Panc1 (cell line): ENCODE measurements at places on chromosomes 5 and 9. TPM values are rescaled to one million over a fixed set of nuclear protein-coding genes. Genes with fewer than 3 reads are reported as not detected.

The CCL21 gene
- total RNA-seq, result not detected

DNA sequence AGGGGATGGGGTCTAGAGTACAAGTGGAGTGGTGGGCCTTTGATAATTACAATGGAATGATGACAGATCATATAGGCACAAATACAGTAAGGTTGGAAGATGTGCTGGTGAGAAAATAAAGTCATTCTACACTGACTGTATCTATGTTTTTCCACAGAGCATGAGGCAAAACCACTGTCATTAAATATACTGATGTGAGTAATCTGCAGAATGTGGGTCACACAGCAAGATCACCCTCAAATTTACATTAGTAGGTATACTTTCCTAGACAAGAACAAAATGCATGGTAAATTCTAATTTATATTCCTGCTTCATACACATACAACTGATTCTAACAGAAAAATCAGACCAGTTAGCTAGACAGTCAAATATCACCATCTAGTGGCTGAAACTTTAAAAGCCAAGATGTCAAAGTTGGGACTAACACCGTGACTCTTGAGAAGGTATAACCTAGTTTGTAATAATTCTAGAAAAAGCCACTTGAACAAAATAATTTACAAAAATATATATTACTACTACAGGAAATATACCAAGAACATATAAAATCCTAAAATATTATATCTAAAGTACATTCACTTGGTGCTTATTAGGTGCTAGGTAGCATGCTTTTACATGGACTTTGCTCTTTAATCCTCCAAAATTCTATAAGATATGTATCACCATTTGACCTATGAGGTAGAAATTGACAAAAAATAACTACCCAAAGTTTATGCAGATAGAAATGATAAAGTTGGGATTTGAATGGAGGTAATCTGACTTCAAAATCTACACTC lies 19.5 kb downstream of the TTC33 start:
- no peaks in the 10 kb centered on the region for H3K36me3 ChIP-seq
- H3K27me3 ChIP-seq, result no peaks in the 10 kb centered on the region
- DNase-seq, result peak; percentile 80
- H3K27ac ChIP-seq, result no peak overlapping the region
- H3K4me3 ChIP-seq, result no peak overlapping the region

GRCh38 chr5:134918861-134919260 lies 13.9 kb downstream of the PCBD2 start:
- no peak for DNase-seq
- no peaks in the 10 kb centered on the region; the same call in 1 of the 2 replicates for H3K36me3 ChIP-seq
- no peak overlapping the region for H3K4me3 ChIP-seq

The TPPP gene
- total RNA-seq, result 0.98 TPM

DNA sequence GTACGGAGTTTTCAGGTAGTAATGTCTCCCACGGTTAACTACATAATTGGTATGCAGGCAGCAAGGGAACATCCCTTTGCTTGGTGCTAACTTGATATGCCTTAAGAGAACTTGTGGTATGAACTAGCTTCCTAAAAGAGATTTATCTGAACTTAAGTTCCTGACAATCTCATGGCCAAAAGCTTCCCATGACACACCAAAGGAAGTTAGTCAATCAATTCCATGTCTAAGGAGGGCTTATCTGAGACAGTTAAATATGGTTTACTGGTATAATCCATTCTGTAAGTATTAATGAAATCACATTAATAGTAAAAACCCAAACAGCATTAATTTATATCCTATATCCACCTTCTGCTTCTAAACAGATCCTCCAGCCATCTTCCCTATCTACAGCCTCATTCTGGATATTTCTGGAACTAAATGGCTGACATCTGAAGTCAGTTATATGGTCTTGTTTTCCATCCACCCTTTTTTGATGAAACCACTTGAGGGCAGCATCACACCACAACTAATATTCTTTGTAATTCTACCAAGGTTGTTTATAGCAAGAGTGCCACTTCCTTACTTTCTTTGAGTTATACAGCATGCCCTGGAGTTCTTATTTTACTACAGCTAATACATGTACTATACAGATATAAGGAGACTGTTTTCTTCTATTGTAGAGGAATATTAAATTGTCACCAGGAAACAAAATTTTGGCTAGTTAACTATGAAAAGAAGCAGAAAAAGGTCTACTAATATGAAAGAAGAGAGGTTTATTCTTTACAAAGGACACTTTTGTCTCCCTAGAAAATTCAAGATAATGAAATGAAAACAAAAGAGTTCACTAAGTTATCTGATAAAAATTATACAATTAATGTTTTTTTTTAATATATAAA lies 34.7 kb downstream of the SHOC1 start:
- H3K4me1 ChIP-seq, result peaks cover 2% of the 10 kb centered on the region; the same call in 1 of the 2 replicates
- no peaks in the 10 kb centered on the region for H3K27me3 ChIP-seq
- no peaks in the 10 kb centered on the region for H3K36me3 ChIP-seq
- H3K4me3 ChIP-seq, result no peak overlapping the region

GRCh38 chr5:72654231-72654630 lies 147.0 kb upstream of the ZNF366 start:
- no peak overlapping the region for H3K27ac ChIP-seq
- no peaks in the 10 kb centered on the region for H3K4me1 ChIP-seq
- H3K27me3 ChIP-seq, result no peaks in the 10 kb centered on the region
- no peaks in the 10 kb centered on the region for H3K36me3 ChIP-seq

The MEGF10 gene
- not detected for total RNA-seq

DNA sequence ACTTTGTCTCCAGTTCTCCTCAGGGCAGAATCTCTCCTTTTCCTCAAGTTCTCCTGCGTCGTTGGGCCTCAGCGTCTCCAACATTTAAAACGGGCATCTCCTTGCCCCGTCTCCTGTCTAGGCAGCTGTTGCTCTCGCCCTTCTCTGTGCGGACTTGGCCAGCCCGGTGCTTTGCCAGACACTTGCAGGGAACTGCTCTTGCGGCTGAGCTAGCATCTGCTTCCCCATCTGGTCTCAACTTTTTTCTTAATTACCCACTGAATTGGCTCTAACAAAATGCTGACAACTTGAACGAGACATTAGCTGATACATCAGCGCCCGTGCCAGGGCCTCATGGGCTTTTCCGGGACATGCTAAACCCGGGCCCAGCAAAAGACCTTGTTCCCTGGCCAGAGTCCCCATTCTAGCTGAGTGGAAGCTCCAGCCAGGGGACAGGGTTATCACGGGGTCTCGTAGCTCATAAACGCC lies 25.1 kb downstream of the ZNF618 start:
- H3K4me1 ChIP-seq, result no peaks in the 10 kb centered on the region
- peaks cover 2% of the 10 kb centered on the region; the same call in 1 of the 2 replicates for H3K27me3 ChIP-seq
- H3K27ac ChIP-seq, result no peak overlapping the region
- no peaks in the 10 kb centered on the region for H3K36me3 ChIP-seq
- no peak overlapping the region for H3K4me3 ChIP-seq

- peaks cover 14% of the 10 kb centered on the region for H3K4me1 ChIP-seq
- no peak overlapping the region for H3K27ac ChIP-seq
- H3K4me3 ChIP-seq, result no peak overlapping the region
- no peak for DNase-seq
- no peaks in the 10 kb centered on the region for H3K36me3 ChIP-seq
Measured at GRCh38 chr9:124125651-124125977, 114.0 kb downstream of the LHX2 start.

GRCh38 chr5:1885868-1886845 lies 3.4 kb upstream of the IRX4 start:
- H3K4me1 ChIP-seq, result no peaks in the 10 kb centered on the region
- H3K27ac ChIP-seq, result no peak overlapping the region
- no peak overlapping the region for H3K4me3 ChIP-seq

DNA sequence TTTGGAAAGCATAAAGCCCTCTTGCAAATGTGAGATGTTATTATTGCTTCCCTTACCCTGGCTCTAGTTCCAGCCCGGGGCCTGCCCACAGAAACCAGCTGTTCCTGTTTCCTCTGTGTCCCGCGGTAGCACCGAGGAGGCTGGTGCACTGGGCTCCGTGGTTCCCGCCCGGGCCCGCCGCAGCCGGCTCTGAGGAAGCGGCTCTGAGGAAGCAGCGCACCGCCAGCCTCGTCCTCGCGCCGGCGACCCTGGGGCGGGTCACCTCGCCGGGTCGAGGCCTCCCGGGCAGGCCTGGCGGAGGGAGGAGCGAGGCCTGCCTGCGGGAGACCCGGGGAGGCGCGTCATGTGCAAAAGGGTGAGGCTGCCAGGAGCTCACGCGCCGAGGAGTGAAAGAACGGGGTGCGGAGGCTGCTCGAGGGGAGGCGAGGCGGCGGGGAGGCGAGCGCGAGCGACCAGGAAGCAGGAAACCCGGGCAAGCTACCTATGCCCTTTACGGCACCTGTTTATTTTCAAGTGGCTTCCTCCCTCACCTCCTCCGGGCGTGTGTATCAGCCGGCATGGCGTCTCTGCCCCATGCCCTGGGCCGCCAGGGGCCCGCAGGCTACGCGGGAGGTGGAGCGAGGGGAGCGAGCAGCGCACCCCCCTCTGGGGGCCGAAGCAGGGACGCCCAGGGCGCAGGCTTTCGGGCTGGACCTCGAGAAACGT lies 61.3 kb upstream of the MEGF10 start:
- peak overlapping the region; percentile 54 for H3K4me3 ChIP-seq
- no peaks in the 10 kb centered on the region for H3K36me3 ChIP-seq
- H3K27me3 ChIP-seq, result peaks cover 8% of the 10 kb centered on the region
- no peak for DNase-seq
- no peak overlapping the region for H3K27ac ChIP-seq
- H3K4me1 ChIP-seq, result no peaks in the 10 kb centered on the region

The ITK gene
- total RNA-seq, result 0.26 TPM

DNA sequence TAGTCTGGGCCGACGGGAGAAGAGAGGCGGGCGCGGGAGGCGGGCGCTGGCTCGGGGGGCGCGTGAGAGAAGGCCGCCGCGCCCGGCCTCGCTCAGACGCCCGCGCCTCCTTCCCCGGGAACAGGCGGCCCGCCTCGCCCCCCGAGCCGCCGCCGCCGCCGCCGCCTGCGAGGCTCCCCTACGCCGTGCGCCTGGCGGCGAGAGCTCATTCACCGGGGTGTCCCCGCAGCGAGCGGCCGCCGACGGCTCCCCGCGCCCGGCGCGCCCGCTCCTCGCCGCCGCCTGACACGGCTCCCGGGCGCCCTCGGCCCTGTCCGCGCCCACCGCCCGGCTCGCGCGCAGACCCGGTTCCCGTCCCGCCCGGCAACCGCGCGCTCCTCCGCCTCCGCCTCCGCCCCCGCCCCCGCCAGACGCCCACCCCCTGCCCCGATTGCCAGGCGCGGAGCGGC lies at the start of gene GNAQ:
GNAQ (minus strand) TSS at position 368 of the 449 bp plus-strand sequence. CDS start 576 bp downstream, outside the sequence.
- H3K27me3 ChIP-seq, result no peaks in the 10 kb centered on the region
- H3K27ac ChIP-seq, result peak within 1 kb of the TSS; percentile 90
- no peaks in the 10 kb centered on the region for H3K36me3 ChIP-seq
- H3K4me3 ChIP-seq, result peak within 1 kb of the TSS; percentile 80
- peaks cover 15% of the 10 kb centered on the region for H3K4me1 ChIP-seq

The CNTFR gene
- 2.7 TPM for total RNA-seq

- no peak for DNase-seq
- H3K27me3 ChIP-seq, result no peaks in the 10 kb centered on the region; the same call in 1 of the 2 replicates
- H3K4me3 ChIP-seq, result no peak overlapping the region
Measured at GRCh38 chr9:94643741-94644140, 4.4 kb upstream of the FBP1 start.

GRCh38 chr9:3698076-3698475 lies 172.3 kb upstream of the RFX3 start:
- H3K27ac ChIP-seq, result no peak overlapping the region
- no peaks in the 10 kb centered on the region for H3K36me3 ChIP-seq
- no peak overlapping the region for H3K4me3 ChIP-seq
- H3K4me1 ChIP-seq, result no peaks in the 10 kb centered on the region
- H3K27me3 ChIP-seq, result no peaks in the 10 kb centered on the region
- DNase-seq, result no peak

The PCDHGA10 gene
- 0.69 TPM for total RNA-seq

The SCGB3A2 gene
- total RNA-seq, result 0.39 TPM

GRCh38 chr9:97359147-97359546 lies 51.7 kb downstream of the CCDC180 start:
- H3K4me3 ChIP-seq, result no peak overlapping the region
- H3K36me3 ChIP-seq, result no peaks in the 10 kb centered on the region
- H3K27me3 ChIP-seq, result no peaks in the 10 kb centered on the region
- no peak overlapping the region for H3K27ac ChIP-seq
- no peaks in the 10 kb centered on the region for H3K4me1 ChIP-seq

- no peak overlapping the region; the same call in 1 of the 2 replicates for H3K27ac ChIP-seq
- H3K36me3 ChIP-seq, result no peaks in the 10 kb centered on the region
- peaks cover 6% of the 10 kb centered on the region; the same call in 1 of the 2 replicates for H3K4me1 ChIP-seq
Measured at GRCh38 chr5:132828846-132829494, 1.5 kb downstream of the SHROOM1 start.

The BTNL3 gene
- total RNA-seq, result not detected

The RASGRF2 gene
- 4.7 TPM for total RNA-seq
